Substantia nigra (tissue), 51 donors: ENCODE measurements at places on chromosomes 7 and 10.

- DNase-seq, result no peak
Observed at GRCh38 chr7:44757311-44757710, 8.7 kb downstream of the ZMIZ2 start.

DNA sequence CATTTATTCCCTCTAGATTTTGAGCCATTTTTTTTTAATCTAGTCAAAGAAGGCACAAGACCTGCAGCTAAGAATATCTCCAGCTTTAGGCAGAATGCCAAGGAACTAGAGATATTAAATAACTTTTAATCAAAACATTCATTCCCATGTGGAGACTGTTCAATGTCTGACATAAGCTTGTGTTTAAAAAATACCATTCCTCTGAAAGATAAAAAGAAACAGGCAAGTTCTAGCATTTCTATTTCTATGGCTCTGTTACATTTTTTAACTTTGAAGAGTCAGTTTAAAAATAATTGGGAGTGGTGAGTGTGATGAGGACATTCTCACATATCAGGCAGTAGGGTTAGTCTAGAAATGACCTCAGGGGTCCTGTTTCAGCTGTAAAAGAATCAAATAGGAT, 48.0 kb downstream of the RHOBTB1 start:
- DNase-seq, result no peak

- DNase-seq, result no peak
Observed at GRCh38 chr10:74067373-74068352, 69.7 kb downstream of the VCL start.

- no peak for DNase-seq
Observed at GRCh38 chr10:113612154-113612553, 51.7 kb downstream of the NRAP start.

DNA sequence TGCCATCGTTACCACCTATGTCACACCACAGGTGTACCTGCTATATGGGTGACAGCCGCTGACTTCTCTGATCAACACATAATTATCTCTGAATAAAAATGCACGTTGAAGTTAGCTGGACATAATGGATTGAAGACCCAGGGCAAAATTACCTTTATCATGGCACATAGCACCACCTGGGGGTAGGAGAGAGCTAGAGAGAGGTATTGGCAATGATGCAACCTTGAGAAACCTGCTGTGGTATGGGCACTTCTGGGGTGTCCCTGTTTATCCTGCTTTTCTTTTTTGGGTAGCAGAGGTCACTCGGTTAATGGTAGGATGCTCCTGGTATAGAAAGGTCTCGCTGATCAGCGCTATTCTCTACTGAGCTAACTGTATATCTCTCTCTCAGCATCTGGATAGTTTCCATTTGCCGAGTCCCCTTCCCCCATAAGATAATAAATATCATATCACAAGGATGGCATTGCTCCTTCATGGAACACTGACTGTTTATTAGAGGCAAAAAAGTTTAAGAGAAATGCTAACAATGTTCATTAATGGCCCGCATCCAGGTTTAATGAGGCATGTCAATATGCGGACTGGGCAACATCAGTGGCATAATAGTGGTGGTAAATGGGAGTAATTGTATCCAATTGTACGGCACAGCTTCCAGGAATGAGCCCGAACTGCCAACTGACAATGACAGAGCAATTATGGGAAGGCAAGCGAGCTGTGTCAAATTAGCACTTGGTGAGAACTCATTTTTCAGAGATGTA, 323.1 kb downstream of the TFEC start:
- DNase-seq, result no peak
